ENCODE measurements at places on chromosomes 4 and X.

GRCh38 chr4:111393781-111394180 lies 751.5 kb upstream of the FAM241A start:
- DNase-seq = no peak

- no peak for DNase-seq
Observed at GRCh38 chr4:20904966-20905365, 204.7 kb downstream of the PACRGL start.

- no peak for DNase-seq
Observed at GRCh38 chr4:40185830-40186664, 10.8 kb upstream of the RHOH start.

GRCh38 chr4:85391071-85391470 lies 83.9 kb upstream of the ARHGAP24 start:
- DNase-seq = no peak

- DNase-seq = no peak
Observed at GRCh38 chr4:169243825-169244609, 26.7 kb downstream of the SH3RF1 start.

DNA sequence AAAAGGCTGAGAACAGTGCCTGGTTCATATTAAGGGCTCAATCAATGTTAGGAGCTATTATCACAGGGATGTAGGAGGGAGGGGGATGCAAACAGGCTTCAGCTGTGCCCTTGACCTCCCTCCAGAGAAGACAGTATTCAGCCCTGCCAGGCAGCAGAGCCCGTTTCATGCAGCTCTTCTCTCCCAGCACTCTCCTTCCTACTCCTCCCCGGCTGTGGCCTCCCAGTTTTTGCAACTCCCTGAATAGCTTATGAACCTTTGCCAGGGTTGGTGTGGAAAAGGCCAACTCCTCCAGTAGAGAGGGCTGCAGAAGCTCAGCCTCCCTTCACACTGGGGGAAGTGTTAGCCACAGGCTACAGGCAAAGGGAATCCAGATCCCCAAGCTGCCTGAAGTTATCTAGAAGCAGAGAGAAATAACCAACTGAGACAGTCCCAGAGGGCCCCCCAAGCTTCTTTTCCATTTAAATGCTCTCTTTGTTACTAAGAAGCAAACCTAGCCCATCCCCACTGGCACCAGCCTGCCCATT lies 31.7 kb upstream of the APLN start:
- no peak for DNase-seq

DNA sequence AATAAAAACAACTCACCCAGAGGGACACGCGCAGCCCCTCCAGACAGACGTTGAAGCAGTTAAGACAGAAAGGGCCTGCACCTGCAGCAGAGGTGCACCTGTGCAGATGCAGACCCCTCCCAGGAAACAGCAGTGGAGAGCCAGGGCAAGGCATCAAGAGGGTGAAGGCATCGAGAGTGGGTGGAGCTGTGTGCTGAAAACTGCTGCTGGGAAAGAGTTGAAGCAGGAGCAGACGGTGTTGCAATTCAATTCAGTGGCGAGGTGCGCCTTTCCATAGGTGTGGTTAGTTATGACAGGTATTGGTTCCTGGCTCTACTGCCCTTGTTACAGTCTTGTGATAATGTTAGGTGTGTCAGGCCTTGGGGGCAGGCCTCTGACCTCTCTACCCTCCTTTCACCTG lies 16.7 kb downstream of the LETM1 start:
- no peak for DNase-seq

GRCh38 chr4:73744203-73744602 lies 3.8 kb downstream of the CXCL8 start:
- DNase-seq = no peak

- no peak for DNase-seq
Observed at GRCh38 chr4:84849051-84849640, 117.3 kb downstream of the WDFY3 start.

DNA sequence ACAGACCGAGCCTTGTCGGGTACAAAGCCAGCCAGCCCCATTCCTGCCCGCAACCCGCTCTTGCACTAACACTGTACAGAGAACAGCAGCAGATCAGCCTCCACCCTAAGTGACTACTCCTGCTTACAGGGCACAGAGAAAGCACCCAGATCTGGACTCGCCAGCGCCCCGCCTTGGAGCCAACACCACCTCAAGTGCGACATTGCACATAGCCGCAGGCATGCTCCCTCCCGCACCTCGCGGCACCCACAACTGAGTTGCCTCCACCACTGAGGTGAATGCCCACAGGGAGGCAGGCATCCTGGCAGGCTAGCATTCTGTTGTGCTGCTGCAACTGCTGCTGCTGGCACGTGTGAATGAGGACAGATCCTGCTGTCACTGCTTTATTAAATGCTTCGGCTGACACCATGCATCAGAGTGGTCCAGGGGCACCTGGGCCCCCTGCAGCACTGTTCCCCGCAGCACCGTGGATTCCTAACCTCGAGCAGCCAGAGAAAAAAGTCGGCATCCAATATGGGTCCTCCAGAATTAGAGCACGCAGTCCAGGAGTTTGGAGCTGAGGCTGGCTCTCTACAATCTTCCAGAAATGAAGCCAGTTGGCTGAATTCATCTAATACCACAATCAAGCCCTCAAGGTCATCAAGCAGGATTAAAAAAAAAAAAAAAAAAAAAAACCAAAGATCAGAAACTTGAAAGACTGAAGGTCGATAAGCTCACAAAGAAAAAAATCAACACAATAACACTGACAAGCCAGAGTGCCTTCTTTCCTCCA lies 352.9 kb downstream of the GASK1B start:
- no peak for DNase-seq

DNA sequence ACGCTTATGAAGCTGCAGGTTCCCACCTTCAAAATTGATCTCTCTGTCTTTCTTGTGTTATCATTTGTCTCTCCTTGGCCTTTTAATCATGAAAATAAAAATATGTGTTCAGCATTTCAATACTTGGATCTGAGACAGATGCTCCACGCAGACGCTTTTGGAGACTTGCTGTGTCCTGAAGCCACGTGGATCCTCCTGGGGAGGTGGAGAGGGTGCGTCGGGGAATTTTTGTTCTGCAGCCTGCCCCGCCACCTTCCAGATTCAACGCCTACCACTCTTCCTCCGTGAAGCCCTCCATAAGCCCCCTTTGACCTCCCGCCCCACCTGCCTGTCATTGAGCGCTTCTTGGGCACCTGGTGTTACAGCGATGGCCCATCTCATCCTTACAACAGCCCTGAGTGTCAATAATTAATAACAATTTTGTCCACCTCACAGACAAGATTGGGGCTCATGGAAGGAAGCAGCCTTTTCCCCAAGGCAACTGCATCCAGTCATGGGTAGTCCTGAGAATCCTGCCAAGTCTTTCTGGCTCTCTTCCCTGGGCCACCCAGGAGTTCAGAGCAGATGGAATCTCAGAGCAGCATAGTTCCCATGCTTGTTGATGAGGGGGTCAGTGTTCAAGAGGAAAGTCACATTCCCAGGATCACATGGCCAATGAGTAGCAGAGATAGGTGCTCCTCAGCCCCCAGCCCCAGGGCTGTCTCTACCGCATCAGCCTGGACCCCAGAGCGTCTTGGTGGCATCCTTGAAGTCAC lies 172.6 kb upstream of the PSAPL1 start:
- no peak for DNase-seq

DNA sequence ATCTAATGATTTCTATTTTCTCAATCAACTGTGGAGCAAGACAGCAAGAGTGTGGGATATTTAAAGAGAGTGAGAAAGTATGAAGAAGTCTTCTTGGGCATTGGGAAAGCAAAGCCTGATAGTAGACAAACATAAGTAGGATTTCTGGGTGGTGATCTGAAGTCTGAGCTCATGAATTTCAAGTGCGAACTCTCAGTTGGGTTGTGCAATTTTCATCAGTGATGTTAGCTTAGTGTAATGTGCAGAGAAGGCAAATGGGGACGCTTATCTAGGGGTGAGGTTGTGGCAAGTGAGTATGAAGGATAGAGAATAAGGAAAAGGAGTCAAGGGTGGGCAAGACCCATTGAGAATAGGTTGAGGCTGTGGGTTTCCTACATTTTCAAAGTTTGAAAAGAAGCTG lies 23.7 kb downstream of the VGLL1 start:
- no peak for DNase-seq

DNA sequence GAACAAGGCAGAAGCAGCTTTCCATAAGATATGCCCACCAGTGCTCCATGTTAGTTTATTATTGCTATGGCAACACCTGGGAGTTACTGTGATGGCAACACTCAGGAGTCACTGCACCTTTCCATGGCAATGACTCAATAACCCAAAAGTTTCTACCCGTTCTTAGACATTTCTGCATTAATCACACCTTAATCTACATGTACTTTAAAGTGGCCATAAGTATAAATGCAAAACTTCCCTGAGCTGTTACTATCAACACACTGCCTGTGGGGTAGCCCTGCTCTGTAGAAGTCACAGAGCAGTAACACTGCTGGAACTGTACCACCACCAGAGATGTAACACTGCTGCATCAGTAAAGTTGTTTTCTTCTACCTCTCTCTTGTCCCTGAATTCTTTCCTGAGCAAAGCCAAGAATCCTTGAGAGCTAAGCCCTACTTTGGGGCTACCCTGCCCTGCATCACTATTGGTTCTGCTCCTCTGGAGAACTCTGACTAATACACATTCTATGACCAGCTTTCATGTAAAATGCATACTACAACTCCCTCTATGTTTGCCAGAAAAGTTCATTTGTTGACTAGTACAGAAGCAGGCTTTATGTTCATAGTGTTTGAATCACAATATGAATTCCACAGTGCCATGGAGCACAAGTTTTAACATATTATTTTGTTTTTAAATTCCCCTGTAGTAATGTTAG lies 43.5 kb upstream of the GPR174 start:
- DNase-seq = no peak

DNA sequence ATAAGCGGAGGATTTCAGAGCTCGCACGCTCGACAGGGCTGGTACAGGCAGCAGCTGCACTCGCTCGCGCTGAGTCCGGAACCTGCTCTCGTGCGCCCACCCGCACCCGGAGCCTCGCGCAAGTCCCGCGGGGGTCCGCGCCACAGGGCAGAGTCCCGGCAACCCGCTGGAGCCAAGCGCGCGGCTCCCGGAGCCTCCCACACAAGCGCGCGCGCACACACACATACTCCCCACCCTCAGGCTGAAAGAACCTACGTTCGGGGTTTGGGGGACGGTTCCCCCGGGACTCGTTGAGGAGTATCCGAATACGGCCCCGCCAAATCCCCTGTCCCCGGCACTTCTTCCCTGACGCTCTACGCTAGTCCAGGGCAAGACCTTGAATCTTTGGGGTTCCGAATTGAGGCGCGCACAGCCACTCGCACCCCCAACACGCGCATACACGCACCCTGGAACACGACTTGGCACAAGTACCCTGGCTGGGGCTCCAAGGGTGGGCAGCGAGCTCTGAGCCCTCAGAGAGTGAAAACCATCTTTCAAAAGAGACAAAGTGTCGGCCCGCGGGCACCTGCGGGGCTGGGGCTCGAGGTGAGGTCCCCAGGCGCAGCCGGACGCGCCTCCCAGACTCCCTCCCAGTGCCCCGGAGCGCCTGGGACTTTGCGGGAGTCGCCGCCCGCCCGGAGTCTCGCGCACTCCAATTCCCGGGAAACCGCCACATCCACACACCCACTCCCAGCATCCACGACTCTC lies 952 bp downstream of the ANOS1 start:
- DNase-seq = no peak

GRCh38 chr4:173500841-173501591 lies 29.0 kb downstream of the HAND2 start:
- DNase-seq = no peak

GRCh38 chr4:159395693-159396092 lies 292.8 kb downstream of the RAPGEF2 start:
- DNase-seq = no peak

GRCh38 chr4:40316782-40317635 lies 18.1 kb upstream of the CHRNA9 start:
- peak; percentile 46 for DNase-seq

DNA sequence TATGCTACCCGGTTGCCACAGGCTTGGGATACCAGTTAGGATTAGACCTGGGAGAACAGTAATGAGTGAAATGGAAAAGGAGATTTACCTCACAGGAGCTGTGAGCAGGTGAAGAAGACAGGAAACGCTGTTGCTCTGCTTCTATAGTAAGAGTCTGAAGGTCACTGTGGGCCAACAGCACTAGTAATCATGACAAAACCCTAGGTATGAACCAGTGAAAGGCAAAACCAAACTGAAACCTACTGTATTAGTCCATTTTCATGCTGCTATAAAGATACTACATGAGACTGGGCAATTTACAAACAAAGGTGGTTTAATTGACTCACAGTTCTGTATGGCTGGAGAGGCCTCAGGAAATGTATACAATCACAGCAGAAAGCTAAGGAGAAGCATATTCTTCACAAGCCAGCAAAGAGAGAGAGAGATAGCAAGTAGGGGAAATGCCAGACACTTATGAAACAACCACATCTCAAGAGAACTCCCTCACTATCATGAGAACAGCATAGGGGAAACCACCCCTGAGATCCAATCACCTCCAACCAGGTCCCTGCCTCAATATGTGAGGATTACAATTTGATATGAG lies 736.7 kb upstream of the INTU start:
- DNase-seq = no peak

- no peak for DNase-seq
Observed at GRCh38 chrX:50698944-50699343, 115.0 kb downstream of the SHROOM4 start.

- DNase-seq = no peak
Observed at GRCh38 chrX:80423744-80424143, 3.5 kb downstream of the TENT5D start.

- DNase-seq = no peak
Observed at GRCh38 chr4:105305019-105305836, 158.6 kb downstream of the TET2 start.

GRCh38 chr4:915595-915994 lies 16.5 kb downstream of the GAK start:
- no peak for DNase-seq

- no peak for DNase-seq
Observed at GRCh38 chr4:169571435-169571834, 40.9 kb downstream of the NEK1 start.

- no peak for DNase-seq
Observed at GRCh38 chr4:183757060-183757459, 98.0 kb downstream of the TRAPPC11 start.

DNA sequence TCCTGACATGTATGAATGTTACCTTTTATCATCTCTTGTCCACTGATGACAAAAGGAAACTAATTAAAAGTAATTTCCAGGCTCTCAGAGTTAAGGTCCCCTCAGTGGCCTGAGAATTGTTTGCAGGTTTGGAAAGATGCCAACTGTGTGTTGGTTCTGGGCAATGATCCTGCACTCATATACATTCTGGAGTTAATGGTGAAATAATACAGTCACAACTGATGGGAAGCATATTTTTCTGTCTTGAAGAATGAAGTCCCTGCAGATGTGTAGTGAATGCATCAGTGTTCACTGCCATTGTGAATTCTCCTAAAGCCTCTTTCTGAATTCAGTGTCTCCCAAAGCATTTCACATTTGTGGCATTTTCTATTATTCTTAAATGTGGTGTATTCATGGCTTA lies 238.1 kb upstream of the PPP1R2C start:
- DNase-seq = no peak
